KG1 (cell line): ENCODE measurements at places on chromosomes 5 and 9.

- no peak for DNase-seq
These were observed 2.4 kb upstream of the RXFP3 start for GRCh38 chr5:33933723-33934169.

DNA sequence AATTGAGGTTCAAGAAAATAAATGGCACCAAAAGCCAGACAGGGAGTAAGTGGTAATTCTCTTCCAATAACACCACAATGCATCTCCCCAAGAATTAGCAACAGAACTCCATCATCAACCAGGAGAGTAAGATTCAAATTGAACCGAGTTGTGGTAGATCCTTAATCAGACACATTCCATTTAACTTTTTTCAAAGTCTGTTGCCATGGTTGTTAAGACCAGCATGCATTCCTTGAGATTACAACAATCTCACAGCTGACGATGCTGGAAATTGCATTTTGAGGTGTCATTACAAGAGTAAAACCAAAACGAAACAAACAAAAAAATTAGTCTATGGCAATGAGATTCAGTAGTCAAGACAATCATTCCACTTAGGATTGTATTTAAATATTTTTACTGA is 78.9 kb upstream of the ZNF462 start:
- no peak for DNase-seq

DNA sequence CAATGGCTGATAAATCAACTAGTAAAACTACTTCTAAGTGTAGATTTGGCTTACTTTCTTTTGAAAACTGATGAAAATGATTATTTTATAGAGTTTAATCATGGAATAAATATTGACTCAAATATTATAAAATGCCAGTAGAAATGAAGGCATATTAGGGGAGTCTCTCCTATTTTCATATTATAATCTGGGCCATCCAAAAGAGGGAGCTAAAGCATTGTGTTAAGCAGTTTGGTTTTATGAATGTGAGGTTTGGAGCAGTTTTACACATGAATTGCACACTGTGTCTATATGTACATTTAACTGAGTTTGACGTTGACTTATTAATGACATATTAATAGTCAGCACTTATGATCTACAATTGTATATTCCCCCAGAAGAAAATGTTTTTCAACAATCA is 17.4 kb downstream of the CDH9 start:
- no peak for DNase-seq

DNA sequence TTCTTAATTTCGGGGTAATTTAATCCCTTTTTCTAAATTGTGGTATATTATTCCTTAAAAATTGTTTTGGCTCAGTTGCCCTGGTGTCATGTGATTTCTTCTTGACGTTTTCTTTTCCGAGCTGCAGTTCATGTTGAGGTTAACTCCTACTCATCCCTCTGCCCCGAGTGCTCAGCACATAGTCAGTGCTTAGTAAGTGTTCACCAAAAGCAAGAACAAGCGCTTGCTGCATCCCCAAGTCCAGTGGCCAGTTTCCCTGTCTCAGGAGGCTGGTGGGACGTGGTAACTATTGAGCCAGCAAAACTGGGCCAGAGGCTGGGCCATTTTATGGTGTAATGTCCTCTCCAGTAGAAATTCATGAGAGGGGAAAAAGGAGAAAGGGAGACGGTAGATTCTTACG is 23.3 kb downstream of the TRIO start:
- no peak for DNase-seq

GRCh38 chr5:41083306-41083705 is 12.2 kb upstream of the MROH2B start:
- no peak for DNase-seq

DNA sequence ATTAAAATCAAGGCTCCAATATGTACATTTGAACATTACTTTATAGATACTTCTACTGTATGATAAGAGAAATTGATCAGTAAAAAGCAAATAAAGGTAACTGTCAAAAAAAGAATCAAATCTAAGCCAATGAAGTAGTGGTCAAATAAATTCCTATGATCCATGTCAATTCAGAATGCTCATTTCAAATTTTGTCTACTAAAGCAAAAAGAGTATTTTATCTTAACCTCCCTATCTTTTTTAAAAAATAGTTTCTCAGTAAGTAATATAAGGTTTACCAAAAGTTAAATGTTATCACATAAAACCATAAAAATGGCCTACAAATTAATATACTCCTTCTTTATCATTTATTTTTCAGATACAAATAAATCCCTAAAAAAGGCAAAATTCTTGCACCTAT is 165.9 kb downstream of the AGTPBP1 start:
- DNase-seq: no peak

DNA sequence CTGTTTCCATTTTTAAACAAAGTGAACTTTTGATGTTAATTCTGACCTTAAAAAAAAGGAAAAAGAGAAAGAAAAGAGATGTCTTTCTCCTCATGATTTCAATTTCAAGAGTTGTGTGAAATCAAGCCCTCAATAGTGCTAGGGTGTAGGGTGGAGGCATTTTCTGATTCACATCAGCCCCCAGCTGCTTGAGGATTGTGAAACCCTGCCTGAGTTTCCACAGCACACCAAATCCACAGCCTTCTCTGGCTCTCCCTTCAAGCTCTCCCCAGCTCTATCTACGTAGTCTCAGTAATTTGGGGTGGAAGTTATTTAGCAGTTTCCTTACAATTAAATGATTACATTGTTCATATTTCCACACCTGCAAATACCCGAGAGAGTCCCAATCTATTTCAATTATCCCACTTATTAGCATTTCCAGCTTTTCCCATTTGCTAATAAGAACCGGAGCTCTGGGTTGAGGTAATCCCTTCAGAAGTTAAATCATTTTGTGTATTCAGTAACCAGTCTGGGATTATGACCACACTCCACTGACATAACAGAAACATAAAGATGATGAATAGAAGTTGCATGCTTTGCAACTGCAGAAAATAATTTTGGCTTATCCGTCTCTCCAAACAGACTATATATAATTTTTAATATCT is 54.9 kb downstream of the MTX3 start:
- DNase-seq: no peak

GRCh38 chr9:78023003-78023741 is 8.4 kb downstream of the GNAQ start:
- peak; percentile 61 for DNase-seq

- DNase-seq: no peak
These were observed 1.1 kb upstream of the SNX24 start for GRCh38 chr5:122844136-122844909.

GRCh38 chr5:148973455-148973854 is 89.4 kb downstream of the SH3TC2 start:
- DNase-seq: no peak

DNA sequence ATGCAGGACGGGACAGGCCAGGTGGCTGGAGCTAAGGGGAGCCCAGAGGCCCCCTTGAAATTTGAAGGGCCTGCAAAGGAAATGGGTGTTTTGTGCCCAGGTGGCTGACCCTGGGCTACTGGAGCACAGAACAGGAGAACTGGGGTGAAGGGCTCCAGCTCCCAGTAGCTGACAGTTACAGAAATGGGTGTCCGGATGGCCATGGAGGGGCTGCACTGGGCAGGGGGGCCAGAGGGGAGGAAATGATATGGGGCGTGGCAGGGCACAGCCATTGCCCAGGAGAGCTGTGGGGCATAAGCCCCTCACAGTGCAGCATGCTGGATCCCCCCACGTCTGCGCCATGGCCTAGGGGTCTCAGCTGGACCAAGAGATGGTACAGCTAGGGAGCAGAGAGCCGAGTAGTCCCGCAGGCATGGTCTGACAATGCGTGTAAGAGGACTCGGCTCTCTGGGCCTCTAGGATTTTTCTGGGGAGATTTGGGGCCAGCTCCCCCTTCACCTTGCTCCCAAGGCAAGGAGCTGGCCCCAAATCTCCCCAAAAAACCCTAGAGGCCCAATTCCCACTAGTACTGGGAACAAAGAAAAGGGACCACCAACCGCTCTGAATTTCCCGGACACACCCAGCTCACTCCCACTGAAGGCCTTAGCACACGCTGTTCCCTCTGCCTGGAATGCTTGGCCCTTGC is 7.9 kb upstream of the CARD19 start:
- no peak for DNase-seq

- DNase-seq: no peak
These were observed 443.9 kb upstream of the KLF4 start for GRCh38 chr9:107933516-107933915.

- no peak for DNase-seq
These were observed 20.9 kb downstream of the FOXE1 start for GRCh38 chr9:97873882-97874281.

- no peak for DNase-seq
These were observed 154.1 kb downstream of the OSTF1 start for GRCh38 chr9:75242426-75242825.

GRCh38 chr5:142143878-142144277 is 35.3 kb downstream of the NDFIP1 start:
- DNase-seq: no peak

- DNase-seq: no peak
These were observed 3.0 kb upstream of the PHYKPL start for GRCh38 chr5:178235588-178235974.

- no peak for DNase-seq
These were observed 36.0 kb upstream of the FBN2 start for GRCh38 chr5:128574041-128574440.

GRCh38 chr9:36325081-36325828 is 67.0 kb upstream of the GNE start:
- DNase-seq: no peak

DNA sequence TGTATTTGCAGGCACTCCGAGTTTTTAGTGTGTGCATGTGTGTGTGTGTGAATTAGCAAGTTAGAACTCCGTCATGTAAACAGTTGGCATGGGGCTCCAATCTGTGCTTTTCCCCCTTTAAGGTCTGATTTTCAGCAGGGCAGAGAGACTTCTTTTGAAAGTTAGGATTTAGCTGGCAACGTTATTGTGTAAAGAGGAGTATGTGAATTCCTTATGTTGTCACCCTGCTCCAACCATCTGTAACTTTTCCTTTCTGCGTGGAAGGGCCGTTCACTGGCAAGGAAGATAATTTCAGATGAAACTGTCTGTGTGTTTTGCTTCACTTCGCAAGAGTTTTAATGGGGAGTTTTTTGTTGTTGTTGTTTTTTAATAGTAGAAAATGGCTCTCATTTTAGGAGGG is 332 bp downstream of the SGCD start:
- DNase-seq: no peak

GRCh38 chr5:159133041-159133741 is 33.5 kb upstream of the EBF1 start:
- DNase-seq: peak; percentile 4

DNA sequence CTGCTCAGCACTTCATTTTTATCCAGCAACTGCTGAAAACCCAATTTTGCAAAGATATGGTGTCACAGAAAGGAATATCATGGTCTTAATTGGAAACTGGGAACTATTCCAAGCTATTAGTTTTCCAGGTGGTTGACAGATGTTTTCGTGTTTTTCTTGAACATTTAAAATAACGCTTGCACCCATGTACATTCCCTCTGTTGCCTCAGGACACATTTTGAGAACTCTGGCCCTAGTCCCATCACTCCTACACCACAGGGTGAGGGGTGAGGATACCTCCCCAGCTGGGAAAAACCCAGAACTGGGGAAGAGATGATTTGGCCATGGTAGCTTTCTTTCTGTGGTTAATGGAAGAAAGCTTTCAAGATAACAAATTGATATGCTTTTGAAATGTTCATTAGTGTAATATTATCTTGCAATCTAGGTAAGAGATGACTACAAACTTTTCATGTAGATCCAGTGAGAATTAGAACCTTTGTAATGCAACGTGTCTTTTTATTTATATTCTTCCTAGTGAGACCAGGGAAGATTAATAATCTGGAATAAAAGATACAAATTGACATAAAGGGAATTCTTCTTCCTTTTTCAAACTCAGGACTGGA is 627.0 kb downstream of the RAB3C start:
- no peak for DNase-seq

GRCh38 chr5:59178071-59178470 is 595.2 kb downstream of the RAB3C start:
- DNase-seq: no peak

- DNase-seq: no peak
These were observed 30.5 kb upstream of the ADAM19 start for GRCh38 chr5:157606046-157606445.

GRCh38 chr5:80852331-80853245 is 107.6 kb upstream of the RASGRF2 start:
- DNase-seq: no peak

GRCh38 chr9:36345103-36345846 is 54.8 kb downstream of the RNF38 start:
- no peak for DNase-seq

GRCh38 chr9:134299068-134299467 is 27.2 kb upstream of the RXRA start:
- DNase-seq: no peak

DNA sequence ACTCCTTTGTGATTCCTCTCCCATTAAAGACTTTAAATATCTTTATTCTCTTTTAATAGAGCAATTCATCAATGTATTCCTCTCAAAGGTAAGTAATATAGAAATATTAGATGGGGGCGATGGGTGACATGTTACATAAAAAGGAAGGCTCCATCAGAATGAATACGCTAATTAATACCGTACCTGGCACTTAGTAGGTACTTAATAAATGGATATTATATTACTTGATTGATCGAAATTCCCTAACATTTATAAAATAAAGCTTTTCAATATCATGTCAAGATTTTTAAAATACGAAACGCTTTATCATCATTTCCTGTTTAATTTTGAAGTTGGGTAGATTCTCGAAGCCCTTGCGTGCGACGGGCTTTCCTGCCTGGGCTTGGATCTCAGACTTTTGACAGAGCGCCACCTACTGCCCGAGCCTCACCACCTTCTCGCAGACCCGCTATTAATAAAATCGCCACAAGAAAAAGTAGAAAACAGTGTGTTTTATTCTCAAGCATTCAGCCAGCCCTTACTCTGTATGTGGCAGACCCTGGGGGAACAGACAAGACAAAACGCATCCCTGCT is 99.4 kb downstream of the C5orf15 start:
- peak; percentile 4 for DNase-seq

- no peak for DNase-seq
These were observed 46.5 kb downstream of the MAPKAP1 start for GRCh38 chr9:125660557-125660956.

- DNase-seq: no peak
These were observed 418.5 kb upstream of the RORB start for GRCh38 chr9:74078647-74079046.

GRCh38 chr9:92378865-92379560 is 25.4 kb downstream of the OGN start:
- no peak for DNase-seq

- no peak for DNase-seq
These were observed 36.0 kb upstream of the PTPN3 start for GRCh38 chr9:109534151-109534550.

DNA sequence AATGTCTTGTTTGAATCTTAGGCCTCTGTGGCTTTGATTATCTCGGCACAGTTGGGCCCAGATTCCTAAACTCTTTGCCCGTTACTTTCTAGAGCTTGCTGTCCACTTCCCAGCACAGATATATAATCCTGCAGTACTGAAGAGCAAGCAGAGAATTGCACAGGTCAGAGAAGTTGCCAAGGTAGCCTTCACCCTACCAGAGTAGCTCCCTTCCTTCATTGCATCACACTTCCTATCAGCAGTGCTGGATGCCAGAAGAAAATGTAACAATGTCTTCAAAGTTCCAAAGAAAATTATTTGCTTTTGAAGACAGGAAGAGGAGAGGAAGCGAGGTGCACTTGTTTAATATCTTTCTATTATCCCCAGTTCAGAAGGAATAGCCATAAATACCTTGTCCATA is 38.1 kb upstream of the SPATA31D4 start:
- DNase-seq: no peak
